Heart right ventricle (tissue), 16 donors: ENCODE measurements at places on chromosomes 7 and 10.

DNA sequence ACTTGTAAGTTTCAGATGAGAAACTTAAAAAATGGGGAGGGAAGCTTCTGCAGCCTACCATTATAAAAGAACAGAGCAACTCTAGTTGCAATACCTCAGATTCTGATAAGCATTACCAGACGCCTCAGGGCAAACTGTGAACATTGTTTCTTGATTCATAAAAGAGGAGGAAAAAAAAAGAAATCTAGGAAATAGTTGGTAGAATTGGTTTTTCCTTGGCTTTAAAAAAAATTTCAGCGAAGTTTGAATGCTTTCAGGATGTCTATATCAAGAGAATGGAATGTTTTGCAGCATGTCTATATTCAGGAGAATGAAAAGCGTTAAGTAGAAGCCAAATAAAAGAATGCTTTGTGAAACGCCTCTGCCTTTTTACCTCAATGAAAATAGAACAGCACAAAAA lies 17.5 kb upstream of the ANLN start:
- DNase-seq, result no peak

DNA sequence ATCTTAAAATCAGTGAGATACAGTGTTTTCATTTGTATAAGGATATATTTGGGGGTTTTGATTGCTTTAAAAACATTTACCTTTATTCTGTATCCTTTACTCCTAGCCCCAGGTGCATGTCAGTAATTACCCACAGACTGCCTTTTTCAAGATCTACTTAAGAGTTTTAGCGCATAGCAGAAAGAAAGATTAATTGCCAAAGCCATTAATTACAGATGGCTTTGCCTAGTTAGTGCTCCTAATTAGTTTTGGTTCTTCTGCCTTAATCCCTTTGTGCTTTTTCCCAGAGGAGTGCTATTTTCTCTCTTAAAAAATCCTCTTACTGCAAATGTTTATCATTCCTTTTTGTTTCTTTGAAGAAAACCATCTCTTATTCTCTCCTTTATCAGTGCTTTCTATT lies 122.8 kb downstream of the MAPK8 start:
- DNase-seq, result no peak

DNA sequence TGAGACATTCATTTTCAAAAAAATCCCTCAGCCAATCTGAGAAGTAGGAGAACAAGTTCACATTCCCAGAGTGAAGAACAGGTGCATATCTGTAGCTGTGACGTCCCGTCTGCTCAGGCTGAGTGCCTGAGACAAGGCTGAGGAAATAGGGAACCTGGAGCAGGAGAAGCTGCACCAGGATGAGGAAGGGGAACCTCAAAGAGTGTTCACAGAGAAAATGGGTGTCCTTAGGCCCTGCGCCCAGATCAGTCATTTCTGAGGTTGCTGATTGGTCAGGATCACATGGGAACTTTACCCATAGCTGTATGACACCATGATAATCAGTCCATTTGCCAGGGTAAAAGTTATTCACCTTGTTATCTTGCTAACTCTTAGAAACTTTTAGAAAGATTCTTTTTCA lies 34.2 kb upstream of the TARP start:
- DNase-seq, result no peak

GRCh38 chr7:34849163-34849960 lies 187.9 kb downstream of the DPY19L1 start:
- DNase-seq, result no peak

- DNase-seq, result no peak
These were observed 57.6 kb downstream of the BICC1 start for GRCh38 chr10:58570307-58570723.
